GM03348 (cell line): ENCODE measurements at places on chromosomes 13 and 19.

GRCh38 chr19:7480222-7480969 is 8.4 kb downstream of the PEX11G start:
- no peak for DNase-seq

DNA sequence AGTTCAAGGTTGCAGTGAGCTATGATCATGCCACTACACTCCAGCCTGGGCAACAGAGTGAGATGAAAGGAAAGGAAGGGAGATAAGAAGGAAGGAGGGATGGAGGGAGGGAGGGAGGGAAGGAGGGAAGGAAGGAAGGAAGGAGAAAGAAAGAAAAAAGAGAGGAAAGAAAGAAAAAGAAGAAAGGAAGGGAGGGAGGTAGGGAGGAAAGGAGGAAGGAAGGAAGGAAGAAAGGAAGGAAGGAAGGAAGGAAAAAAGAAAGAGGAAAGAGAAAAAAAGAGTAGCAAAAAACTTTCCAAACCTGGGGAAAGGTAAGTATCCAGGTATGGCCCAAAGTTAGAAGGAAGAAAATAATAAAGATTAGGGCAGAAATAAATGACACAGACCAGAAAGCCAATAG is 7.1 kb downstream of the ZFP14 start:
- DNase-seq, result no peak

DNA sequence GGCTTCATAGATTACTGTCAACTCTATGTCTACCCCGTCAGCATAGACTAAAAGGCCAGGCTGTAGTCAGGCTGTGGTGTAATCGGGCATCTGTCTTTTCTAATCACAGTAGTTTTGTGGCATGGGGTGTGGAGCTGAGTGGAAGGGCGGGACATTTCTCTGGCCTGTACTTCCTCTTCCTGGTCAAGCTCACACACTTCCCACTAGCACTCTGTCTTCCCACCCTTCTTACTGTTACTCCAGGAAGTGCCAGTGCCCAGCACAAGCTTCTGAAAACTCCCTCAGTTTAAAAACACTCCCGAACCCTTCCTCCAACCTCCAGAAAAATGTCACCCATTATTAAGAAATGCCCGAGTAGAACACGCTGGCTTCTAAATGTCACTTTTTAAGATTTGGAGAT is 229.8 kb downstream of the KLF5 start:
- no peak for DNase-seq

DNA sequence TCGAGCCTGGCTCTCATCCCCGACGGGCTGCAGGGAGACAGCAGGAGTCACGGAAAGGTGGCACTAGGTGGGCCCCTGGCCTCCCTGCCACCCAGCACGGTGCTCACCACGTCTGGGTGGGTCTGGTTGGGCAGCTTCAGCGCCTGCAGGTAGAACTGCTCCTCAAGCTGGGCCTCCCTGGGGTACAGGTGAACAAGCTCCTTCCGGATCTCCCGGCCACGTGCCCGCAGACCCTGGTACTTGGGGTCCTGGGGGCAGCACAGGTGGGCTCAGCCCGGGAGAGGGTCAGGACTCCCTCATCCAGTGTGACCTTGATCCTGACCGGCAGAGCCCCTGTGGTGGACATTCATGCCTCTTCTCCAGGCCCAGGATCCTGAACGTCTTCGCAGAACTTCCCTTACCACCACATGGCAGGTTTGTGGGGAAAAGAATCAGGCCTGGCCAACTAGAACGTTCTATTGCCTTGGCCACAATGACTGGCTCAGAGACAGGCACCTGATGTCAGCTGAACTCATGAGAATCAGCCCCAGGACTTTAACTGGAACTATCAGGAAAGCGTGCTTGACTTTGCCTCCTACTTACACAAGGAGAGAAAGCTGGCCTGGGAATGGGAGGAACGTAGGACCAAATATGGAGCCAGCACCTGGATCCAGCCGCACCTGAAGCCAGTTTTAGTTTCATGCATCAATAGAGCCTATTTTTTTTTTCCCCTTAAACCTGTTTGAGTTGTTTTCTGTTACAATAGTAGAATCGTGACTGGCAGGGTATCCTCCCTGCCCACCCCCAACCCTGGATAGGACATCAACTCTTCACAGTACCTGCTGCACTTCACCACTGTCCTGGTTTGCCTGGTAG is 8.9 kb downstream of the SARS2 start:
- no peak for DNase-seq

GRCh38 chr19:47447470-47448359 is 24.0 kb downstream of the SLC8A2 start:
- peak; percentile 70 for DNase-seq

GRCh38 chr13:79987761-79988160 is 353.2 kb downstream of the SPRY2 start:
- DNase-seq, result no peak

- DNase-seq, result no peak
Measured at GRCh38 chr13:34421858-34422475, 520.1 kb upstream of the NBEA start.

DNA sequence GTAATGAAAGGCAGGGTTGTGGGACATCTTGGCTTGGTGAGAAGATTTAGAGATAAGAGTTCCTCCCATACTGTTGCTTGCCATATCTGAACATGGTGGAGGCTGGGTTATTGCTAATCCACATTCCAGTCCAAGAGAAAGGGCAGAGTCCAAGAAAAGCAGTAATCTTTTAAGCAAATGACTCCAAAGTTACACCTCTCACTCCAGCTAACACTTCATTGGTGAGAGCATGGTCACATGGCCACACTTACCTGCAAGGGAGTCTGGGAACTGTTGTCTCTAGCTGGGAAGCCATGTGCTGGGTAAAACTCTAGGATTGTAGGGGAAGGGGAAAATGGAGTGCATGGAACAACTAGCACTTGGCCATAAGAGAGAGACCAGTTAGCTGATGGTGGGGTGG is 5.6 kb downstream of the C19orf81 start:
- DNase-seq, result no peak

- peak; percentile 36 for DNase-seq
Measured at GRCh38 chr13:23956106-23956505, 58.8 kb upstream of the C1QTNF9B start.

GRCh38 chr13:83215627-83216026 is 666.6 kb downstream of the SLITRK1 start:
- DNase-seq, result peak; percentile 46

DNA sequence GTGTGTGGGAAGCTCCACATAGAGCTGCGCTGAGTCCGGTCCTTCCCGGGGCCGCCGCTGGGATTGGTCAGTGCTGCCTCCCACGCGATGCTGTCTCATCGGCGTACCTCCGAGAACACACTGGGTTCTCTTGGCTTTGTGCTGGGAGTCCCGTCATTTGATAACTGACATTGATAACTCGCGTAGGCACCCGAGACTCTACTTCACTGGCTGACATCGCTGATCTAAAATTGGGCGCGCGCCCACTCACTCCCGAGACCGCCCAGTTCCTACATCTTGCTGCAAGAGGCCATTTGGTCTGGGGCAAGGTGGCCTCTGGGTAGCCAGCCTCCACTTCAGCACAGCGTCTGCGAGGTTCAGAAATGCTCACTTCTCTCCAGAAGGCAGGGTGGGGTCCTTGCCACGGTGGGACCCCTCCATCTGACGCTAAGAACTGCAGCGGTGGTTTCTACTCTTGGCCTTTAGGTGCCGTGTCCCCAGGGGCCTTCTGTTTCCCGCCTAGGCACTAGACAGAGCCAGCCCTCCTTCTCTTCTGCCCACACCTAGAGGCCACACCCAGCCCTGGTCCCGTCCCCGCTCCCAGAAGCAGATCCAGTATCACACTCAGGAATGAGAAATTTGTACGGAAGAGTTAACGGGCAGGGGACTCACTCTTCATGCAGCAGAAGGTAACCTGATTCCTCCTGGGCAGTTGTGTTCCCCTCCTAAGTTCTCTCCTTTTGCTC is 40.7 kb upstream of the ATP11A start:
- DNase-seq, result no peak

GRCh38 chr19:42469311-42470235 is 26.8 kb upstream of the CXCL17 start:
- no peak for DNase-seq

DNA sequence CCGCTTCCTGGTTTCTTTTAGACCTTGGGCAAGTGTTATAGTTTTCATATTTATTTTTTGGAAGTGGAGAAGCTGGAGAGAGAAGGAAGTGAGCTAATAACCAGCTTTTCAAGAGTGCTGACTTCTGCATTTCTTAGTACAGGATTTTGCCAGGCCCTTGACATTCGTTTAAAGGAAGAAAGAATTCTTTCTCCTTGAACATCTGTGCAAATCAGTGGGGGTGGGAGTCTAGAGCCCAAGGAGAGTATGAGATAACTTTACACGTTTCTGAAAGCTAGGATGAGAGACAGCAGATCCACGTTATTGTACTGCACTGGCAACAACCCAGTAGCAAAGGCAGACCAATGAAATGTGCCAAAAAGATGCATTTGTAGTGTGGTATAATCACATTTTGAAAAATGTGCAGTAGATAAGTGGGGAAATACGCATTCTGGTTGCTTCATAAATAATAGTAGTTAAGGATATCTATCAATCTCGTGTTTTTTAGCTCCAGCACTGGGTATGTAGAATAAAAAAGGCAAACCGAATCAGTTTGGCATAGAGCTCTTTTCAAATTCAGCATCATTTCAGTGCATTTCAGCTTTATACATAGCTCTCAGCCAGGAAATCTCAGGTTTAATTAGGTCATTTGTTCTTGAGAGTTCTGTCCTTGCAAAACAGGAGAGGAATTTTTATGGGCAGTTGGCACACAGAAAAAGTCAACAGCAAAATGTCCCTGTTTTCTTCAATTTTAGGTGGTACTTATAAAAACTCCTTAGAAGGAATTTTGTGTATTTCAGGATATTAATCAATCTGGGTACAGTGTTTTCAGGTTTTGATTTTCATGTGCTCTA is 4.3 kb downstream of the RNF113B start:
- no peak for DNase-seq

GRCh38 chr13:76693086-76693485 is 193.1 kb downstream of the KCTD12 start:
- DNase-seq, result no peak

- DNase-seq, result no peak
Measured at GRCh38 chr13:94978516-94978915, 266.2 kb upstream of the SOX21 start.

DNA sequence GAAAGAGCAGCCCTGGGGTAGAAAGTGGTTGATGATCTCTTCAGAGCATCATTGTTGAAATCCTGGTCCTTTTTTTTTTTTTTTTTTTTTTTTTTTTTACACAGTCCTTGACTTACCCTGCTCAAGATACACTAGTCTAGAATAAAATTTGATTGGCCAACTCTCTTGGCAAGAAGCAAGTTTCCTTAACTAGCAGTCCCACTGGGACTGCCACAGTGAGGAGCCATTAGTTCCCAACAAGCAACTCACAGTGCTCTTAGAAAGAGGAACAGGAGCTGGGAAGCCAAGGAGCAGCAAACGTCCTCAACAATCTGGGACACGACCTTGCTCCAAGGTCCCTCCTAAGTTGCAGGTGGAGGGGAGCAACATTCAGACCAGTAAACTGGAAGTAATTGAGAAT is 47.9 kb upstream of the INTS6 start:
- DNase-seq, result no peak

- no peak for DNase-seq
Measured at GRCh38 chr19:54644056-54644455, 13.8 kb downstream of the LILRB1 start.

DNA sequence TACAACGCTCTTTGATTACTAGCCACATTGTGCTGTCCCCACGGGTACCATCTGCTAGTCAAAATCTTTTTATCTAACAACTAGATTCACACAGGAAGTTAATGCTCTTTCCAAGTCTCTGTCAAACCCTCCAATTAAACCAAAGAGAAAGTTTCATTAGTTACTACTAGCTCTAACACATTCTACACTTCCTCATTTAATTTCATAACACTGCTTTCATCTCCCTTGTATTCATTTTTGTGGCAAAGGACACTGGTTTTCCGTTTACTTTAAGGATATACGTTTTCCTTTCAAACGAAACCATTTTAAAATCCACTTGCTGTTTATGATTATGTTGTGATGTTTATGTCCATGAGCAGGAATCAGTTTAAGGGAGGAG is 5.3 kb downstream of the DYRK1B start:
- no peak for DNase-seq

GRCh38 chr19:51546107-51546649 is 14.7 kb upstream of the SIGLEC6 start:
- no peak for DNase-seq

DNA sequence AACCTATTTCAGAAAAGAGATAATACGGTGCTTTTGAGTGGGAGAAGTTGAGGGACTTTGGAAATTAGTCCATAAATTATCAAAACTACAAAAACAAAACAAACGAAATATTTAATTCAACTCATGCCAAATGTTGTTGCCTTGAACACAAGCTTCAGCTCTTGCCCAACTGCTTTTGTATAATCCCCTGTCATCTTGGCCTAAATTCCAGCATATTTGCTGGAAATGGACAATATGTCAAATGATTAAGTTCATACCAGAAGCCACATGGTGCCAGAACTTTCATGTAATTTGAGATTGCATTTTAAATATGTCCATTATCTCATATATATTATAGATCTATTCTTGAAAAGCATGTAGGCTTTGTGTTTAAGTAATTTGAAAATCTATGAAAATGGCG is 373.7 kb upstream of the SLITRK6 start:
- no peak for DNase-seq

DNA sequence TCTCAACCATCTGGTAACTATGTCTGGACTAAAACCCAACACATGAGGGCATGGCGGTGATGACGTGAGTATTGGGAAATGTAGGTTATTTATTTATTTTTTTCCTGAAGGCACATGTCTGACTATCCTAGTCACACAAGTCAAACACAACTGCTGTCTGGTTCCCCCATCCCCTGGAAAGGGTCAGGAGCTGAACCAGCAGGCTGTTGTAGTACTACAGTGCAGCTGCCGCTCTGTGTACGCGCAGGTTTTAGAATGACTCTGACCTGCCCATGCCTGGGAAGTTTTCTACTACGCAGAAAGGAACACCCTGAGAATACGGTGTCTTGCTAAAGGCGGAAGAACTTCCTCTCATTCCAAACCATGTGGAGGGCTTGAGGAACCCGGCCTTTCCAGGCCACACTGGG is 1.2 kb downstream of the SLC7A1 start:
- peak; percentile 66 for DNase-seq

DNA sequence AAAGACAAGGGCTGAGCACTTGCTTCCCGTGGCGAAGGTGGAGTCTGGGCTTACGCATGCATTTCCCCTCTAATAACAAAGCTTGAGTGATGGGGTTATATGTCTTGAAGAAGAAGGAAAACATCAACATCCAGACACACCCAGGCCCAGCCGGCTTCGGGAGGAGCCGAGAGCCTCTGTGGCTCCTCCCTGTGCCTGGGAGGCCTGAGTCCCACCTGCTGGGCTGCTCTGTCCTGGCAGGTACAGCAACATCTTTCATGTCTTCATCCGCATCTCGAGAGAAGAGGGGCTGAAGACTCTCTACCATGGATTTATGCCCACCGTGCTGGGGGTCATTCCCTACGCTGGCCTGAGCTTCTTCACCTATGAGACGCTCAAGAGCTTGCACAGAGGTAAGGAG is 30.6 kb downstream of the TMEM161A start:
- no peak for DNase-seq

- DNase-seq, result no peak
Measured at GRCh38 chr13:100565286-100565685, 23.3 kb downstream of the GGACT start.
